ENCODE measurements at places on chromosomes 16 and 17.

DNA sequence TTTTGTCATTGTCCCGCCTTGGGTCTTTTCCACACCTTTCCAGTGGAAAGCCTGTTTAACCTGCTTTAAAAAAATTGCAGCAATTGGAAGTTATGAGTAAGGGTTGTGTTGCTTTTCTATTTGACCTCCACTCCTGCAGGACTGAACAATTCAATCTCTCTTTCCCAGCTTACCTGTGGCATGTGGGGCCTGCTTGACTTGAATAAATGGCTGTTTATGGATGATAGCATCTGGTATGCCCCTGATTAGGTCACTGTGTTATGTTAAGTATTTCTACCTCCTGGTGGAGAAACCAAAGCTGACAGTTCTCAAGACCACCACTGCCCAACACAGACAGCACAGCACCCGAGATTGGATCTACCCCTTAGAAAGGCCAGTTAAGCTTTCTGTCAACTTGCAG is 64.8 kb upstream of the NOG start:
- DNase-seq = no peak

DNA sequence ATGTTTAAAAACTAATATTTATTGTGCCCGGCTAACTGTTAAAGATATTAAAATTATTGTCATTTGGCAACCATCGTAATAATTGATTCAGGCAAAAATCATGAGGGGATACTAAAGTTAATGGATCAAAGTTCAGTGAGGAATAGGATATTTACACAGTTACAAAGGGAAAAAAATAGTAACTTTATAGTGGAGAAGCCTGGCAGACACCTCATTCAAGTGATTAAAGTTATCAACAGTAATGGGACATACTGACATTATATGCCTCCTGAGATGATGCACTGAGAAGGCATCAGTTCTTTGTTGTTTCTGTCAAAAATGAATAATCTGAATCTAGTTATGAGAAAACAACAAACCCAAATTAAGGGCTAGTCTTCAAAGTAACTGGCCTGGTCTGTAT is 77.1 kb downstream of the NLK start:
- no peak for DNase-seq

- no peak for DNase-seq
These were observed 867 bp upstream of the LIMD2 start for GRCh38 chr17:63700528-63701455.

DNA sequence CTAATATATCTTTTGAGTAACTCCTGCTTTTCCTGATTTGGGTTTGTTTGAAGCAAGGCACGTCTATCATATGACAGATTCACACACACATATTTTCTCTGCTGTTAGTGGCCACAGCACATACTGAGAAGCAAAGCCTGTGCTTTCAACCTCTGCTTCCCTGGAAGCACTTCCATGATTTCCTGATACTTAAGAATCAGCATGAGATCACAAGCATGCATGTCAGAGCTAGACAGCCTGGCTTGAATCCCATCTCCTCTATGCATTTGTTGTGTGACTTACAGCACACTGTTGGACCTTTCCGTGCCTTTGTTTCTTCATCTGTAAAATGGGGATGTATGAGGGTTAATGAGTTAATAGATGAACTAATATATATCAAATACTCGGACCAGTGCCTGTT is 151.1 kb upstream of the NOL11 start:
- no peak for DNase-seq

DNA sequence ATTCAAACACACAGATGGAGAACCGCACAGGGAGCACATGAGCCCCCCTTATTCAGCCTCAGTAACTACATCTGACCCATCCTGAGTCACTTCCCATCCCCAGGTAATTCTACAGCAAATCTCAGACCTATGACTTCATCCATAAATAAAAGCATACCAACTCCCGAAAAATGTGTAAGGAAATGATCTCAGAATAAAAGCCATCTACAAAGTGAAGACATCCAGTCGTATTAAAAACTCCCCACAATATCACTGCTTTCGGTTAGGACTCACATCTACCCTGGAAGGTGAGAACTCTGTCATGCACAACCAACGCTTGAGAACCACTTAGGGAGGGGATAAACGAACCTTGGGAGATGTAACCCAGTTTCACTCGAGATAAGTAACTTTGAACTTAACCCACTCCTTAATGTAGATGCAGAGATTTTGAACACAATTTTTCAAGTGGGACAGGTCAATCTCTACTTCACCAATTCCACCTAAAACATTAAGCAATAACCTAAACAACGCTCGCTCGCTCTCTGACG is 1.3 kb downstream of the USP36 start:
- DNase-seq = no peak

DNA sequence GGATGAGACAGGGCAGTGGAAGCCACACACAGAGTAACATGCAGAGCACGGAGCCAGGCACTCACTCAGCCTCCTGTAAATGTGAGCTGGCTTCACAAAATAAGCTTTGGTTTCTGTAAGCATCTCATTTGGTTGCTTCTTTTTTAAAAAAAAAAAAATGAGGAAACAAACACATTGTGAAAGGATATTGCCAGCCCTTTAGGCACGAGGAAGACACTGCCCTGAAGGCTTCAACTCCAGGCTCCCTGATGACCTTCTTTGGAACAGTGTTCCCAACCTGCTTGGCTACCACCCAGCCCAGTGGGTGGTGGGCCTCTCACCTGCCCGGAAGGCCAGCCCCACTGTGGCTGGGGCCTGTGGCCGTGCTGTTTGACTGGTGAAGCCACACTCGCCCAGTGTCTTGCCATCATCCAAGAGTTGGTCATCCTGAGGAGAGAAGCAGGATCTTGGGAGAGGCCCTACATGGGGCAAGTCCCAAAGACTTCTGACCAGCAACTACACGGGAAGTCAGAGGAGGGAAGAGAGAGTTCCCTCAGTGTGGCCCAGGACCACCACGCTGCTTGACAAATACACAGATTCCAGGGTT is 1.9 kb downstream of the ELOB start:
- no peak for DNase-seq

DNA sequence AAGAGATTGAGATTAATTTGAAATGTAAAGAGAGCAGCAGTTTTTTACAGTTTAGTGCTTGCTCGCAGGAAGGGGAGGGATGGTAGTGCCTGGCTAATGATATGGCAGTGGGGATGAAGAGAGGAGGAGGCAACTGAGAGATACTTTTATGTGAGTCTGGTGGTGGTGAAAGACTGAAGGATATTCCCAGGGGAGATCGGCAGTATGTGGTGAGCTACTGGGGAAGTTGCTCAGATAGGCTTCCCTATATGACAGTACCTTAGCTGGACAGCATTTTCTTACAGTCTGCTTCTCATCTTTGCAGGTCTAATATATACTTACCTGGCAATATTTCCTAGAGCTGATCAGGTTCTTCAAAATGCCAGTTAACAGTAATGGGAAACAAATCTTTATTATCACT is 8.6 kb downstream of the CEP95 start:
- DNase-seq = no peak

Data from neural crest cell (in vitro differentiated cells).